SHP77 (cell line): ENCODE measurements at places on chromosomes 1 and 21.
A peak's percentile ranks its signal among the peaks of the same experiment; 100 is the strongest.

- DNase-seq = no peak
Observed at GRCh38 chr1:233641029-233641428, 27.1 kb downstream of the KCNK1 start.

- DNase-seq = no peak
Observed at GRCh38 chr1:40652468-40652867, 13.0 kb downstream of the RIMS3 start.

- DNase-seq = no peak
Observed at GRCh38 chr1:238672262-238672661, 714.1 kb upstream of the CHRM3 start.

- no peak for DNase-seq
Observed at GRCh38 chr21:45544449-45545235, 2.4 kb upstream of the SLC19A1 start.

GRCh38 chr1:209989525-209989924, 51.5 kb downstream of the SYT14 start:
- DNase-seq = no peak

GRCh38 chr1:91651661-91652071, 151.0 kb downstream of the CDC7 start:
- DNase-seq = no peak

GRCh38 chr1:77228836-77229235, 9.6 kb upstream of the PIGK start:
- no peak for DNase-seq

DNA sequence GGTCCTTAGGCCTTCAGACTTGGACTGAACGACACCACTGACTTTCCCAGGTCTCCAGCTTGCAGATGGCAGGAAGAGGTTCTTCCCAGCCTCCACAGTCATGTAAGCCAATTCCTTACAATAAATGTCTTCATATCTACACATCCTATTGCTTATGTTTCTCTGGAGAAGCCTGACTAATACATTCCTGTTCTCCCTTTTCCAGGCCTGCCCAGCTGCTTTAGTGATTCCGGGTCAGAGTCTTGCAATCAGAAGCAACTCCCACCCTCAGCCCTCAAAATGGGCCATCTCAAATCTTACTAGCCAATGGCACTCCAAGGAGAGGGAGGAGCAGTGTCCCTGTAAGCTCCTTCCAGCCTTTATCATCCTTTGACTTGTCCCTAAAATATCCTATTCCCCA, 16.4 kb upstream of the CPT2 start:
- DNase-seq = no peak

DNA sequence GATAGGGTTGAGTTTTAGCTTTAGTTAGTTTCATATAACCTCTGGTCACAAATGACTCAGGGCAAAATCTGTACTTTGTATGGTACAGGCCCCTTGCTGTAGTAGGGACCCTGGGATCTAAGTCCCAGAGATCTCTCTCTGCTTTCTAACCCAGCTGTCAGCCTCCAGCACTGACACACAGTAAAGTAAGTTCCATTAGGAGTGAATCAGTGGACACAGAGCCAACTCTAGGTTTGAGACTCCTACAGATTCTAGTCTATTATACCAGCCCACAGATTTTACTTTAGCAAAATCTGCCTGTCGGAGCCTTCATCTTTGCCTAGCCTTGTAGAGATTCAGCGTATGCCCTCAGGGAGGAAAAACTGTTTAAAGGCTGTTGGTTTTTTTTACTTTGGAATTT, 52.5 kb downstream of the ANGPTL1 start:
- no peak for DNase-seq

DNA sequence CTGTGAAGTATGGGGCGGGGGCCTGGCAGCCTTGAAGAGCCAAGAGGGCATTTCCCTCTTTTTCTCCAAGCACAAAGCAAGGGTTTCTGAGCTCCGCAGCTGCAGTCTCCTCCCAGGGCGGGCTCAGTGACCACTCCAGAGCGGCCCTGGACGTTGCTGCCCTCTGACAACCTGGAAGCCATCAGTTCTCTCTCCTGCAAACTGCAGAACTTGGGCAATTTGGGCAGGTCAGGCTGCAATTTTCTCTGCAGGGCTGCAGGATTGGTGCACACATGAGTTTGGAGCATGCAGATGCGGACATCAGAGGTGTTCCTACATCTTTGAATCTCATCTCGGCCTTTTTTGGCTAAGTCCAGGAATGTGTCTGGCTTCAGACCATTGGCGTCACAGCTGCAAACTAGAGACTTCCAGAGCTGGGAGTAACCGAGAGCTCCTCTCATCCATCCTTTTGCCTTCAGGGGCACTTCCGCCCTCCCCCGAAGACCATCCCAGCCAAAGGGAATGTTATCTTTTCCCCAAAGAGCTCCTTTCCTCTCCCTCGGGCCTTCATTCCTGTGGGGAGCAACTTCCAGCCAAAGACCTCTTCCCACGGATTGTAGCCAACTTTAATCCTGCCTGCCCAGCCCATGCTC, 139.6 kb upstream of the WNT4 start:
- no peak for DNase-seq

GRCh38 chr21:34298534-34299167, 65.2 kb upstream of the KCNE2 start:
- no peak for DNase-seq

- peak; percentile 84 for DNase-seq
Observed at GRCh38 chr1:50976890-50977574, 7.0 kb downstream of the CDKN2C start.

DNA sequence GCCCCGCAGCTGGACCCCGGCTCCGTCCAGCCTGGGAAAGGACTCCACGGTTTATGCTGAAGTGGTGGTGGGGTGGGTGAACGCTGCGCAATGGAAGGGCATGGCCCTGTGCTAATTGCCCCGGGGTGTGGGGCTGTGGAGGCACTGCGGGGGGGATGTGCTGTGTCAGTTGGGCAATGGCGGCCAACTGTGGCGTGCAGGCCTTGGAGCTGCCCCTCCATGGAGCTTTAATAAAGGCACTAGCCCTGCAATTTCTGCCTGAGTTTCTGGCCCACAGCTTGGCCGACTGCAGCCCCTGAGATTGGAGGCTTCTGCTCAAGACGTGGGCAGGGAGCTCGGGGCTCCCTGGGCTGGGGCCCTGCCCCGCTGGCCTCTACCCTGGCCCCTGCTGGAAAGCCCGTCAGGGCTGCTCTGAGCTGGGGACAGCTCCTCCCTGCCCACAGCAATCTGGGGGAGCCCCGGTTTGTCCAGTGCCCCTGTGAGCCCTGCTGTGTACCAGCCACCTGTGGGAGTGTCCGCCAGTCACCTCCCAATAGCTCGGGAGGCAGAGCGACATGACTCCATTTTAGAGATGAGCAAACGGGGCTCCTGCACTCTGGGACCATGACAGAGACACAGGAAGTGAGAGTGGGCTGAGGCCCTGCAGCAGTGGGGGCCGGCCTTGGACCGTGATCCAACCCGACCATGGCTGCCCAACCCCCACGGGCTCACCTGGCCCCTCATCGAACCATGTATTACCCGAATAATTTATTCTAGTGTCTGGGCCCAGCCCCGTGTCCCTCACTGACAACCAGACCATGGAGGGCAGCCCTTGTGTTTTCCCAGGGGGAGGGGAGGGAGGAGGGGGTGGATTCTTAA, 8.7 kb upstream of the TNFRSF14 start:
- DNase-seq = no peak

DNA sequence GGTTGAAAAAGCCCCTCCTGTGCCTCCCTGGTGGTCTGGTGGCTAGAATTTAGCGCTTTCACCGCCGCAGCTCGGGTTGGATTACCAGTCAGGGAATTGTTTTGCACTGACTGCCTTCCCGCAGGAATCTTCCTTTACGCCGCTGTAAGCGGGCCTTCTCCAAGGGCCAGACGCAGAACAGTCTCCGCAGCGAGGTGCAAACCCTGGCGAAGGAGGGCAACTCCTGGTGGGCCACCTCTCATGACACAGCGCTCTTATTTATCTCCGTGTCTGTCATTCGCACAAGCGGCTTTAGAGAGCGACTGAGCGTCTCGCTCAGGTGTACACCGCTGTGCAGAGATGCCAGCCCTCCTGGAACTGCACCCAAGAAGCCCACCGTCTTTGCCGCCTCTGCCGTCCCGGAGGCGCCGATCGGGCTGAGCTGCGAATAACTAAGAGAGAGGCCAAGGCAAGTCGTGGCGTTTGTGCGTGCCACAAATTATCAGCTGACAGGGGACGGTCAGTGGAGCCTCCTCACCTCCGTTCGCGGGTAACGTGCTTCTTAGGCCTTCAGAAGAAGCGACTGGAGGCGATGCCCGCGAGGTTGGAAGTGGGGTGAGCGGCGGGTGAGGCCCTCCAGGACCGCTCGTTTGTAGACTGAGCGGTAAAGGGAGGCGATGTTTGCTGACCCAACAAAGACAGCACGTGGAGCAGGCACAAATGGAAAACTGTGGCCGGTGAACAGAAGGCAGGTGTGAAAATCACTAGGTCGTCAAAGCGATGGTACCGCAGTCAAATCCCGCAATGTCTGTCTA, 93.5 kb downstream of the PRKAB2 start:
- DNase-seq = no peak

DNA sequence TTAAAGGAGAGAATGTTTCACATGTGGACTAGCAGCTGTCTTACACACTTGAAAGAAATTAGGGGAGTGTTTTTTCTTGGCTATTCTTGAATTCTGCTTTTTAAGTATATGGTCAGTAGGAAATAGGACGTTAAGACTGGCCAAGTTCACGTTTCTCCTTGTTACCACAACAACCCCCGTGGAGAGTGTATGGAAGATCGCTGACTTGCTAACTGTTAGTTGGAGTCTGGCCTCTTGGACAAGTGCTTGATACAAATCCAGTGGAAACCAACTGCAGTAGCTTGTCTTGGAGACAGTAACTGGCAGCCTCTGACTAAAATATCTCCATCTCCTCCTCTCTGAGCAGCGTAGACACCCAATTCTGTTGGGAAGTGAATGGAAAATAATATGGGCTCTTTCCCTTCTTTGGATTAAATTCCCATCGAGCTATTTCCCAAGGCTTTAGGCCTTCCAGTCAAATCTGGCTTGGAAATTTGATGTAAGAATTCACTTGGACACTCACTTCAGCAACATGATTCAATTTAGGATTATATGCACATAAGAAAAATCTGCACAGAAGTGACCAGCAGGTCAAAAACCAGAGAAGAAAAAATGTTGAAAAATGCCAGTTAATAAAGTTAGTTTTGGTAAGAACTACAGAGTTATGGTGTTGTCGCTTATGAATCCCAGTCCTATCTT, 3.6 kb upstream of the NFIA start:
- no peak for DNase-seq

GRCh38 chr1:203627851-203628200, 1.2 kb downstream of the ATP2B4 start:
- DNase-seq = no peak

DNA sequence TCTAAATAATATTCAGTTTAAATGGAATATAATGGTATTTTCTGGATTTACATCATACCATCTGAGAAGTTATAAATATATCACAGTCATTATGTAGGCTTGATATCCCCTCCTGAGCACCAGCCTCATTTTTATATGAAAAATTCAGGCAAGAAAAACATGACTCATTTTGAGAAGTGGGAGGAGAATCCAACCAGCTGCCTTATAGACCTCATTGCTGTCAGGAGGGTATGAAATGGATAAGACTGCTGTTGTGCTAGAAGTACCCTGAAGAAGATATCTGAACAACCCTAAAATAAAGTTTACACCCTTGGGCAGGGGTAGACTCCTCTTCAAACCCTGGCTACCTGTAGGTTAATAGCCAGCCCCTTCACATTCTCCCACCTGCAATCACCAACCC, 8.8 kb downstream of the GIPC2 start:
- no peak for DNase-seq

GRCh38 chr1:60073605-60074278, at the start of gene C1orf87:
C1orf87 (minus strand) TSS chr1:60073770; CDS start chr1:60072643, 1,127 bp downstream.
- no peak for DNase-seq

- DNase-seq = no peak
Observed at GRCh38 chr21:15895142-15896106, 165.6 kb downstream of the USP25 start.

- no peak for DNase-seq
Observed at GRCh38 chr1:199208847-199209246, 570.0 kb downstream of the PTPRC start.

DNA sequence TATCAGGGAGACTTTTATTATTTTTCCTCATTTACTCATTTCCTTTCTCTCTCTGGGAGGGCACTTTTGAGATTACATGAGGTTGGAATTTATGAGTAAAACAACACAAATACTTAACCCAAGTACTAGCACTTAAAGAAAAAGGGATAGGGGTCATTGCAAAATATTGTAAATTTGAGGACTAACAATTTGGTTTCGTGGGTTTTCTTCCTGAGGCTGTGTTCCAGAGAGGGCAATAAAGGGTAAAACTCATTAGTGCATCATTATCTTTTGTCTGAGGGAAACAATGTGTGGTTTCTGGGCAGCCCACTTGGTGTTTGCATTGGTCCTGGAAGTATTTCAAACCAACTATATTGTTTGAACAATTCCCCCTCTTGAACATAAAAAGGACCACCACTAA, 96.5 kb downstream of the GREM2 start:
- no peak for DNase-seq

DNA sequence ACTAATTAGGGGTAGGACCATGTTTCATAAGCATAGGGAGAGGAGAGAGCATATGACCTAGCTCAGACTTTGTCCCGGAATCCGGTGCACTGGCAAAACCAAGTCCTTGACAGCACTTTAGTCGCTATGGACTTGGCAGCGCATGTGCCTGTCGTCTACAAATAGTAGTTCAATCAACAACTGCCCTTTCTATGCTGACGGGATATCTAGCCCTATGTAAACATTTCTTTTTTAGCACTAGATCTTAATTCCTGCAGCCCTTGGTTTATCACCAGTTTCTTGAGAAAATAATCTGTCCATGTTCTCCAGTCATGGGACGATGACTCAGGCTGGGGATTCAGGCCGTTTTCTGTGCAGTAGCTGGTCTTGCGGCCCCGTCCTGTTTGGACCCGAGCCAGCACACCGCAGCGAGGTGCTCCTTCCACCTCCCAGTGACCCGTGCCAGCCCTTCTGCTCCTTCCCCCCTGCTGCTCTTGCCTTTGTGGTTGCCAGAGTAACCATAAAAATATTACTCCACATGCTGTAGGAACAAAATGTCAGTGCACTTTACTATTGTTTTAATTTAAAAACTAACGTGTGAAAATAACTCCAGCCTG, 8.6 kb upstream of the MT1HL1 start:
- DNase-seq = no peak

DNA sequence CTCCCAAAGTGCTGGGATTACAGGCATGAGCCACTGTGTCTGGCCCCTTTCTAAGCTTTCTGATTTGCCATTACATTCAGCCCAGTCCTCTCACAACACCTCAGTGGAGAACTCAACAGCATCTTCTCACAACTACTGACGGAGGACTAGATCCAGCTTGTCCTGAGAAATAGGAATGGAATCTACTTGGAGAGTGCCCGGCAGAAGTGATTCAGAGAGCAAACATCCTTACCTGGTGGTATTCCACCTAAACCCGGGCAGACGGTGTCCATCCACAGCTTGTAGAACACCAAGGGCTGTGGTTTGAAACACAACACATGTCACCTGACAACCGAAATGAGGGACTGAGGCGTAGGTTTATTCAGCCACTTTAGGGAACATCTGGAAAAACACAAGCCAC, 28.8 kb upstream of the CCSAP start:
- no peak for DNase-seq
